NCI-H2171 treated with DMSO at 0.1 percent for 48 hours (cell line): ENCODE measurements at places on chromosomes 2 and 18.

DNA sequence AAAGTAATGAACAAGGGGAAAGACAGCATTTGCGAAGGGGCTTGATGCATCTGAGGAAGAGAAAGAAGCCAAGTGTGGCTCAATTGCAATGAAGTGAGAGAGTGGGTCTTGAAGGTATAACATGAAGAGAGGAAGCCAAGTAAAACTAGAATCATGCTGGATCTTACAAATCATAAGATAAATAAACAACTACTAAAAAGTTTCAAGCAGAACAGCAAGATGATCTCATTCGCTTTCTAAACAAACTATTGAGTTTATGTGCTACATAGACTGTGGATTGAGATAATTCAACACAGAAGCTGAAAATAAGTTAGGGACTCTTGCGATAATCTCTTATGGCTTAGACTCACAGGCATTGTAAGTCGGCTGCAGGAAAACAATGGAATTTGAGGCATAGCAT is 1310.5 kb upstream of the NRXN1 start:
- DNase-seq = no peak

DNA sequence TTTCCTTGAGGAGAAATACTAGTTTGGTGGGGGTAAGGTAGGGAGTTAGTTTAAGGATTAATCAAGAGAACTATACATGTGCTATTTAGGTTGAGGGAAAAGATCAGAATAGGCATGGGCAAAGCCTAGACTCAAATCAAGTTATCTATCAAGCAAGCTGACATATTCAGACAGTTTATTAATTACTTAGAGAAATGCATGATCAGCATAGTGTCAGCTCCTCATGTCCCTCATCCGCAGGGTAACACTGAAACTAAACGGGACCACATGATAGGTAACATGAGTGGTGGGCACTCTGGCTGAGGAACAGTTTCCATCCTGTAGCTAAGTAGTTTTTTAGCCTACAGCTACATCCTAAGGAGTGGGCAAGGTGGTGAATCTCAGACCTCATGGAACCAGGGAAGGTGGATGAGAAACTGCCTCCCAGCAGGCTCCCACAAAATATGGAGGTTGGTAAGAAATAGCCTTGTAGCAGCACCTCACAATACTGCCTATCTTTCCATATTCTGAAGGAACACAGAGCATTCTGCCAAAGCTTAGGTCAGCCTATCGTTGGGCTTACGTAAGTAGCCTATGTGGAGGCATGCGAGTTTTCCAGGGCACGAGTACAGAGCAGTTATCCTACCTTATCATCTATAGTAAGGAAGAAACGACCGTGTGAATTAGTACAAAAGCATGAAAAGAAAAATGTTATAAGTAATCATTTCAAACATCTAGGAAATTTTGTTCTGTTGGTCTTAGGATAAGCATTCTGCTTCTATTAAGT is 18.4 kb downstream of the ZC3H6 start:
- no peak for DNase-seq

- no peak for DNase-seq
These were observed 34.2 kb upstream of the PPP4R1 start for GRCh38 chr18:9648431-9649163.

DNA sequence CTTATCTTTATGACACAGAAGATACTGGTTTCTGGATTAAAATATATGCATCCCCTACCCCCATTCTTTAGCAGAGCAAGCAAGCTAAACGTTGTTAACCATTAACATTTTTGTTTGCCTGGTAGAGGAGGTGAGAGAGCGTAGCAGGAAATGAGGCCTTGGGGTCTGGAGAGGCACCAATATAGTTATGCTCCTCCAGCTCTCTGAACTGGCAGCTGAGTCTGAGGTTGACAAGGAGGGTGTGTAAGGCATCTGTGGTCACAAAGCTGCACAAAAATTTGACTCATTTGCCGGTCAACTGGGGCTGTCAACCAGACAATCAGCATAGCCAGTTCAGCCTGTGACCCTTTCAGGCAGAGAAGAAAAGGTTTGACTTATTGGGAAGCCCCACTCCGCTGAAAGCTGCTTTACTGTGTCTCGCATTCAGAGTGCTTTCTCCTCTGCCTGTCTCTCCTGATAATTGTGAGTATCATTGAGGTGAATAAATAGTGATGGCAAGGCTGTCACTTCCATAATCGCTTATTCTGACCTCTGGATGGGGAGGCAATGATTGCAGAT is 647.5 kb upstream of the SETBP1 start:
- no peak for DNase-seq

DNA sequence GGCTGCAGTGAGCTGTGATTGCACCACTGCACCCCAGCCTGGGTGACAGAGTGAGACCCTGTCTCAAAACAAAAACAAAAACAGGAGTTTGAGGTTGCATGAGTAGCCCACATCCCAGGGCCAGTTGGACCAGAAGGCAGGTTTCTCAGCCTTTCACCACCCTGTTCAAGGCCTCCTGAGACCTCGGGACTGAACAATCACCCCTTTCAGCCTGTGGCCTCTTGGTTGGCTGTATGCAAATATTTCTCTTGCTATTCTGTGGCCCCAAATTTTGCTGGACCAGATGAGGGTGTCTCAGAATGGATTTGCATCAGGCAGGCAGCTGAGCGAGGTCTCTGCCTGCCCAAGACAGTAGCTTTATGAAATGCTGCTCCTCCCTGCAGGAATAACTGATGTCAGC is 56.9 kb downstream of the DPYSL5 start:
- DNase-seq = no peak
